ENCODE measurements at places on chromosomes 1 and 21.
A peak's percentile ranks its signal among the peaks of the same experiment; 100 is the strongest.

DNA sequence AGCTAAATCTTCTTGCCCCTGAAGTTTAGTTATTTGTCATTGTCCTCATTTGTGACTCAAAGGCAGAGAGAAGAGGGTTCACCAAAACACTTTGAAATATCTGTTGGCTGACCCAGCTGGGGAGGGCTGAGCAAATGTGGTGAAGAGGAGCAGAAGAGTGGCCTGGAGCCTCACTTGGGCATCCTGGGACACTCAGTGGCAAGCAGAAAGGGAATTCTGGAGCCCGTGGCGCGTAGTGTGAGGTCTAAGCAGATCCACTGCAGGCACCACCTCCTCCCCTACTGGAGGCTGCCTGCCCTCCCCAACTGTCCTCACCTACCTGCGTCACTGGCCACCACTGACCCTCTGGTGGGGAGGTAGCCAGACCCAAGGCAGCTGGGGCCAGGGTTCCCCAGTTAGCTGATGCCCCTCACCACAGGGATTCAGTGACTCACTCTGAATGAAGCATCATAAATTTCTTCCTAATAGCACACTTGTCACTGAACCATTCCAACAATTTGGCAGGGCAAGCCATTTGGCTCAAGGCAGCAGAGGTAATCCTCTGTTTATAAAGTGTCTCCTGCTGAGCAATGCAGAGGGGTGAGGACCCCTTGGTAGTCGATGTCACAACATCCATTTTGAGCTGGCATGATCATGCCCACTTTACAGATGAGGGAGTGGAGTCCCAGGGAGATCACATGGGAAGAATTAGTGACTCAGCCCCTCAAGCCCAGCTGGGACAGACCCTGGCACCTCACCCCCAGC is 80.3 kb downstream of the NENF start:
- no peak for DNase-seq

- no peak for DNase-seq
Measured at GRCh38 chr1:151593730-151594129, 18.1 kb upstream of the SNX27 start.

DNA sequence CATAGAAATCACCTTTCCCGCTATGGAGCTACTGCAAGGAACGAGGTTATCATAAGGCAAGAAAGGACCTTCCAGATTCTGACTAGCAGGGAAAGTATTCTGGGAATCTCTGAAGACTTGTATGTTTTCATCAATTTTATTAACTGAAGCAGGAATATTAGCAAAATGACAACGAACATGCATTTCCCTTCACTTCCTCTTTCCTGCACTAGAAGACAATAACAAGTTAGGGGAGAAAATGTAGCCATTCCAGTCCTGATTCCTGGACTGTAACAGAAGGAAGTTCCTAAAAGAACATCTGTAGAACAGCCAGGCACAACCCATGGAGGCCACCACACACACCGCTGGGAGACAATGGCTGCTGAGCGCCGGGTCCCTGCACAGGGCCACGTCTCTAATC is 106.8 kb downstream of the RAVER2 start:
- no peak for DNase-seq

DNA sequence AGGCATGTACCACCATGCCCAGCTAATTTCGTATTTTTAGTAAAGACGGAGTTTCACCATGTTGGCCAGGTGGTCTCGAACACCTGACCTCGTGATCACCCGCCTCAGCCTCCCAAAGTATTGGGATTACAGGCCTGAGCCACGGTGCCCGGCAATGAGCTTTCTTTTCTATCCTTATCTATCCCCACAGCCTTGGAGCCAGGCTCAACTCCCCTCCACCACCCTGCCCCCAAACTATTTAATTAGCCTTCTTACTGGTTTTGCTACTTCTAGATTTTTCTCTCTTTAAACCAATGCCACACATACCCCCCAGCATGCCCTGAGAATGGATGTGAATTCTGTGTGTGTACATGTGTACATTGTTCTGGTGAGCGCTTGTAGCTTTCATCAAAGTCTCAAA is 5.7 kb upstream of the VANGL2 start:
- no peak for DNase-seq

DNA sequence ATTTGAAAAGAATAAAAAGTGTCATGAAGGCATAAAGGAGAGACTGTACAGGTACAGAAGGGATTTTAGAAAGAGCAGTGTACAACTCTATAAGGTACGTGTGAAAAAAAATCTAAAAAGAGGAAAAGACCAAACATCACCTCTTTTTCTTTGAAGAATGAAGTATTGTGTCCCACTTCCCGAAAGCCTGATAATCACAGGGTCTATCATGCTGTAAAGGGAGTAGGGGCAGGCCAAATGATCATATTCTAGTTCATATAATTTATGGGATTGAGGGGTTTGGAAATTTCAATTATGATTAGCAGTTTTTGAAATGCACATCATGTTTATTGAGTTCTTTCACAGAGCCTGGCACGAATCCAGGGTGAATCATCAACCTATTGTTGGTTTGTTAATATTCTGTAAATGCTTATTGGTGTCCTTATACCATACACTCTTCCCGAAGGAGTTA is 910 bp upstream of the RERE start:
- no peak for DNase-seq

DNA sequence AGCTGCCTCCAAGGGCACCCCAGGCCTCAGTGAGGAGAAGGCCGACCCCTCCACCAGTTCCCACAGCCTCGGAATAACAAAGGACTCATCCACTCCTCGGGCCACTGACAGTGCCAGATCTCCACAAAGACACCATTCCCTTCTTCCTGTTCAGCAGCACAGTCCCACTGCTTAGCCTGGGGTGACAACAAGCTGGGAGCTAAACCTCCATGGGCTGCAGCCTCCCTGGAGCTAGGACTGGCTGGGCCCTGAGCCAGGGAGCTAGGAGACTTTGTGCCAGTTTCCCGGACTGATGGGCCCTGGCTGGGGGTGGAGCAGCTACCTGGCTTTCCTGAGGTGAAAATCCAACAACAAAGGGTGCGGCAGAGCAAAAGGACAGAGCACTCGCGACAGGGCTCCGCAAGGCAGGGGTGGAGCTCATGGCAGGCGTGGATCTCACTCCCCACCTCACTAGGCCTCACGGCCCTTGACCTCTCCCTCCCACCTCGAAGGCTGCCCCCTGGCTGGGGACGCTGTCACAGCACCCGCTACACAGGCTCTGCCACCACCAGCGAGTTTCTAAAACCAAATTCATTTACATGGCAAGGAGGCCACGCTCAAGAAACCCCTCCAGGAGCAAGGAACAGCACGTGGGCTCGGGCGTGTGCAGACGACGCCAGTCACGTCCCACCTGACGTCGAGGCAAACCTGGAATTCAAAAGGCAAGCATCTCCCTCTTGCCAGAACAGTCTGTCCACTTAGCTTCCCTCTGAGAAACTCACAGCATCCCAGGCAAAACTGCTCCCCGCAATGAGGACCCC is 13.8 kb downstream of the SLC35E2B start:
- DNase-seq, result peak; percentile 56

- no peak for DNase-seq
Measured at GRCh38 chr1:24380508-24380907, 33.1 kb downstream of the STPG1 start.

DNA sequence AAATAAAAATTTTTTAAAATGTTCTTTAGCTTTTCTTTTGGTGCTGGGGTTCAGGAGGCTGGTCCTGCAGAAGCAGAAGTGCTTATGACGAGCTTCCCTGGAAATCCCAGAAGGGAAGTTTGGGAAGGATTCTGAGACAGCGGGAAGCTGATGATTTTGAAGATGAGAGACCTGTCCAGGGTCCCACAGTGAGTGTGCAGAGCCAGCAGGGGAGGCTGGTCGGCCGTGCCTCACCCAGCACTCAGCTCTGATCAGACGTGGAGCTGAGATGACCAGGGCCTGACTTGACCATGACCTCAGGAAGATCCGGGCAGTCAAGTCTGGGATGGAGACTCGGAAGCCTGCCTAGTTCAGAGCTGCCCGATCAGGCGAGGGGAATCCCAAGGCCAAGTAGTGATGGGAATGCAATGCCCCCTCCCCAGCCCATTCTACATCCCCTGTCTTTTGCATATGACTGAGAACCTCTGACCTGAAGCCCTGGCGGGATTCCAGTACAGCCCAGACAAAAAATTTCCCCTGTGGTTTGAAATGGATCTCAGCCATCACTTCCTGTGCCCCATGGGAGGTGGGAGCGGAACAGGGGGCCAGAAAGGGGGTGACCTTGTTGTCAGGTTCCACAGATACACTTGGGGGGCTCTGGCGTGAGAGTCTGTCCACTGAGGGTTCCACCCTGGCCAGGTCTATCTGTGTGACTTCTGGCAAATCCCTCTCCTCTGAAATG is 96.8 kb upstream of the RUNX3 start:
- no peak for DNase-seq

DNA sequence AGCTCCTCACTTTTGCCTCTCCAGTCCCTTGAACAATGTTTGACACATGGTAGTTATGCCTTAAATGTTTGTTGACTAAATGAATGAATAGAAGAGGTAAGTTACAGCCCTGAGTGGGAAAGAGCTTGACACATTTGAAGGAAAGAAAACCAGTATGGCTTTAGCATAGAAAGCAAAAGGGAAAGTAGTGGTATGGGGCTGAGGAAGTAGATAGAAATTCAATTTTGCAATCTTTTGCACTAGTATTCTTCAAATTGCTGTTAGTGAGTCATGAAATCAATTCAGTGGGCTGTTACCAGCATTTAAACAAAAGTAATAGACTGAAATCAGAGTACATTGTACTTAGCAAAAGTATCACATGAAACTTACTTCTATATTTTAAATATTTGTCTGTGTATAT is 21.1 kb downstream of the PLA2G4A start:
- DNase-seq, result no peak

GRCh38 chr1:167499664-167500101 is 18.6 kb downstream of the CD247 start:
- DNase-seq, result peak; percentile 40

DNA sequence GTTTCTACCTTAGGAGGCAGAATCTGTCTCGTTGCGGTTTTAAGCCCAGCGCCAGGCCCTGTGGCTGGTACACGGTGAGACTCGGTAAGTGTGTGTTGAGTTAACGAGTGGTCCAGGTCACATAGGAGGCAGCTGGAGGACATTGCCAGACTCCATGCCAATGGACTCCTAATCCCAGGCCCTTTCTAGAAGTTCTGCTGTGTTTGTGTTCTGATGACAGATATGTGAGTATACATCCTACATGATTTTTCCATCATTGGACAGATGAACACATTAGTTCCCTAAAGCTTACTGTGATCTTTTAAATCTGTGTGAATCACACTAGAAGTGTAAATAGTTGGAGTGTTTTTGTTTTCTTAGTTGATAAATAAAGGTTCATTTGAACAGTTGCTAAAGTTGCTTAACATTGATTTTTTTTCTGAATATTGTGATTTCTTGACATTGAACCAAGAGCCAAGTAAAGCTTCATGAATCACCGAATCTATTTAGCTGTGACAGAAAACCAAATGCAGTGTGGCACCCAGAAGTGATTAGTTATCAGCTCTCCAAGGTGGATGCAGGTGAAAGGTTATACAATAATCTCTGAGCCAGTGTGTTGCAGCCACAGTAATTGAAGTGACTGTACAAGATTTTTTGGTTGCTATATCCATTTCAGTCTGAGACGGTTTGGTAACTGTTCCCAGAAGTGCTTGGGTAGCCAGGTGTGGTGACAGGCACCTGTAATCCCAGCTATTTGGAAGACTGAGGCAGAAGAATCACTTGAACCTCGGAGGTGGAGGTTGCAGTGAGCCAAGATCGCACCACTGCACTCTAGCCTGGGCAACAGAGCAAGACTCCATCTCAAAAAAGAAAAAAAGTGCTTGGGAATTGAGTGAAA is 46.3 kb downstream of the DOP1B start:
- DNase-seq, result no peak

- DNase-seq, result no peak
Measured at GRCh38 chr1:162136760-162137159, 67.3 kb downstream of the NOS1AP start.

DNA sequence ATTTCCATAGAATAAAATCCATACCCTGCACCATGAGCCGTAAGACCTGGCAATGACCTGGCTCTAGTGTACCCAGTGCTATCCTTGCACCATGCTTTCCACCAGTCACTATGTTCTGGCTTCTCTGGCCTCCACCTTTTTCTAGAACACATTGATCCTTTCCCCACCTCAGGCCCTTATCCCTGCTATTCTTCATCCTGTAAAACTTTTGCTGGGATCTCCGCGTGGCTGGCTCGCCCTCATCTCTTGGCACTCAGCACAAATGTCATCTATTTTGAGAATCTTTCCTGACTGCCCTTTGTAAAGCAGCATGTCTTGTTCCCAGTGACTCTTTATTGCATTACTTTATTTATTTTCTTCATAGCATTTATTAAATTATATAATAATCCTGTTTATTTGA is 169.8 kb upstream of the B3GALT2 start:
- DNase-seq, result no peak

DNA sequence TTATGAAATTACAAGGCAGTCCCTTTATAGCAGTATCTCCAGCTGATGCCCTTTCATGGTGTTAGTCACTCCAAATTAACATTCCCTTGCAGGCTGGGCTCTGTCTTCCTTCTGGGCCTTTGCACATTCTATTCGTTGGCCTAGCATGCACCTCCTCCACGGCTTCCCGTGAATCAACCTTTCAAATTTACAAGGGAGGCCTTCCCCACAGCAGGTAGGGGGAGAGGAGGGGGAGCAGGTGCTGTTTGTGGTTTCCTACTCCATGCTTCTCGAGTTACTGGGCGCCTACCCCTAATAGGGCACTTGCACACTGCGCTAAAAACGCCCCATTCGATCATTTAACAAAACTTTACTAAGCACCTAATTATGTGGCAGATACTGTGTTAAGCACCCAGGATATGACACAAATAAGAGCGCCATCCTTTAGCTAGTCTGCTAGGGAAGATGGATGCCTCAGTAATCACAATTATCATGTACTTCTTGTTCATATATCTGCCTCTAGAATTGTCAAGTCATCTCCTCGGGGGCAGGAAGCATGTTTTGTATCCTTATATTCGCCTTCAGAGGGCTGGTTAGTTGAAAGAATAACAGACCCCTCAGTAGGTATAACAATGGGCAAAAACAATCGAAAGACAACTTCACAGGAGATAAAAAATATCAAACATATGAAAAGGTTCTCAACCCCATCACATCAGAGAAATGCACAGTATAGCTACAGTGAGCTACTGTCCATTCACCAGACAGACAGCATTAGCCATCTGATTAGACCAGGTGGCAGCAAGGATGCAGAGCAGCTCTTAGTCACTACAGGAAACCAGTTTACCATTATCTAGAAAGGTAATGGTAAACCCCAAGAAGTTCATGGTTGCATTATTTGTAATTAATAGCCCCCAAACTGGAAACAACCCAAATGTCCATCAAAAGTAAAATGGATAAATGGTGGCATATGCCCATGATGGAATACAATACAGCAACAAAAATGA is 1.7 kb upstream of the ADAR start:
- peak; percentile 77 for DNase-seq

DNA sequence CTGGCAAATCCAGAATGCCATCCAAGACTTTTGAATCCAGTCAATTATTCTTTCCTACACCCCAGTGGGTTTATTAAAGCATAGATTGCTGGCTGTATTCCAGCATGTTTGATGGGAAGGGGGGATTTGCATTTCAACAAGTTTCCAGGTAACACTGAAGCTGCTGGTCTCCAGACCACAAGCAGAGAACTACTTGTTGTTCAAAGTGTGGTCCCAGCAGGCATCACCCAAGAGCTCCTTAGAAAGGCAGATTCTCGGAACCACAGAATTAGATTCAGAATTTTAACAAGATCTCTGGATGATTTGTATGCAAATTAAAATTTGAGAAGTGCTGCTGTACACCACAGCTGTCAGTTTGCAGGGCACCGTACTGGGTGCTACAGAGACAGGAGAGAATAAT is 216.3 kb upstream of the FAM78B start:
- DNase-seq, result no peak

Measured in CD4-positive, alpha-beta T cell treated with Interleukin-17A for 1 hour (primary cell).